ENCODE measurements at places on chromosomes 1 and 21. TPM values are rescaled to one million over a fixed set of nuclear protein-coding genes. Genes with fewer than 3 reads are reported as not detected.

The ILDR2 gene
- total RNA-seq: not detected

The BTBD19 gene
- total RNA-seq: 20.9 TPM

The RAP1GAP gene
- total RNA-seq: 160 TPM

GRCh38 chr1:247056071-247056470 is 22.5 kb downstream of the ZNF670 start:
- DNase-seq: no peak

- DNase-seq: no peak
These were observed 221.4 kb downstream of the PTPRU start for GRCh38 chr1:29457496-29458368.

DNA sequence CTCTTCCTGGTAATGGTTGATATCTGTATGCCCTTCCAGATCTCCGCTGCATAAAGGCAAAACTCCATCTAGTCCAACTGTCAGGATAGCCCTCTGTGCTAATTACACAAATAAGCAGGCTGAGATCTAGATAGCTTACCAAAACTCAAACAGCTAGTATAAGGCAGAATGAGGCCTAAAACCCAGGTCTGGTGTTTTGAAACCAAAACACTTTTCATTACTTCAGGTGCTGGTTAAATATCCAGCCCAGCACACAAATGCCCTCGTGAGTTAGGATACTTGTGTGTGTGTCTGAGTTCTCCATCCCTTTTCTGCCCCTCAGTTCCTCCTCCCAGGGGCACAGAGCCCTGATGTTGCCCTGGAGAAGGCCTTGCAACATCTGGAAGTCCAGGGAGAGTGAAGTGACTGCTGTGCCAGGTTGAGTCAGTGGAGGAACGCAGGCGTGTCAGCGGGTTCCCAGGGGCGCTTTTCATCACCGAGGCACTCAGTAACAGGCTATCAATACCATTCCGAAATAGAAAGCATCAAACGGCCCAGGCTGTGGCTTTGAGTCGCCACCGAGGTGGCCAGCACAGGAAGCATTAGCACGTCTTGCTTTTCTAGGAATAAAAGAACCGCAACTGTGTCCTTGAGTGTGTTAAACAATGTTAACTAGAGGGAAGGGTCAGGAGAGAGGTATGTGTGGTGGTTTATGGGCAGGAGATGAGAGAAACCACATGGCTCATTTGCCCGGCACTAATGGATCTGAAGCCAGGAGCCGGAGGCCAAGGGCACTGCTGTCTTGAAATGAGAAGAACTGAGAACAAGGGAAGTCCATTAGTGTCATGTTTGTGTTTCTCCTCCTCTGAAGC is 90.7 kb upstream of the WLS start:
- peak; percentile 26 for DNase-seq

GRCh38 chr1:228008391-228009115 is 1.8 kb downstream of the WNT3A start:
- DNase-seq: peak; percentile 29

DNA sequence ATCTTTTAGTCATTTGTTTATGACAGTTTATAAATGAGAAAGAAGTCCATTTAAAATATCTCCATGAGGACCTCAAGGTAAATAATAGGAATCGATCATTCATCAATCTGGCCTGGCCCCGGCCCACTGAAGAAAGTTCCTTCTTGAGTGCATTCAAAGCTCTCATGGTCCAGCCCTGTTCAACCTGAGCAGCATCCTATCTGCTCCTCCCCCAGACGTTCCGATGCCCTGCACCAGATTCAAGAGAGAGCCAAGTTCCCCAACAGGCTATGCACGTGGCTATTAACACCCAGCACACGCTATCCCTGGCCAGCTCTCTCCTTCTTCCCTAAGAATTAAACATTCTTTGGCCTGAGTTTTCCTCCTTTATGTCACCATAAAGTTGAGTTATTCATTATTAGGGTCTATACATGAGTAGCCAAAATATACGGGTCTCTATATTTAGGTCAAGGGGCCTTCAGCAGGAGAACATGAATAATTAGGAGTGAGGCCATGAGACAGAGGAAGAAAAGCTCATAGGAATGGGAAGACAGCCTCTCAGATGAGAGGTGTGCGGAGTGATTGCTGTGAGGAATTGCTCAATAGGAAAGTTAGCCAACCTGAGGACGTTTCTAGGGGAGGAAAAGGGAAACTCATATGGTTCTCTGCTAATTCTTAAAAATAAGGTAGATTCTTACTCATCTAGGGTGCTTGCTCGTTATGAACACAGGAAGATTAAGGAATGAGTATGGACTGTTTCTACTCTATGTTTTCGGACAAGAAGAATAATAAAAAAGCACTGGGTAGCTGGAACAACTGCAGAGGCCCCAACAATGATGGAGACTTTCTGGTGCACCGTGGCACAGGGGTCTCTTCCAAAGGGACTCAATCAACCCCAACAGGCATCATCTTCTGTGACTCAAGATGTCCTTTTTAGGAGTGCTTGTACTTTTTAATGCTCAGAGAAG is 23.6 kb downstream of the RUNX1 start:
- no peak for DNase-seq
